AG09319 (cell line): ENCODE measurements at places on chromosomes 12 and 14.

DNA sequence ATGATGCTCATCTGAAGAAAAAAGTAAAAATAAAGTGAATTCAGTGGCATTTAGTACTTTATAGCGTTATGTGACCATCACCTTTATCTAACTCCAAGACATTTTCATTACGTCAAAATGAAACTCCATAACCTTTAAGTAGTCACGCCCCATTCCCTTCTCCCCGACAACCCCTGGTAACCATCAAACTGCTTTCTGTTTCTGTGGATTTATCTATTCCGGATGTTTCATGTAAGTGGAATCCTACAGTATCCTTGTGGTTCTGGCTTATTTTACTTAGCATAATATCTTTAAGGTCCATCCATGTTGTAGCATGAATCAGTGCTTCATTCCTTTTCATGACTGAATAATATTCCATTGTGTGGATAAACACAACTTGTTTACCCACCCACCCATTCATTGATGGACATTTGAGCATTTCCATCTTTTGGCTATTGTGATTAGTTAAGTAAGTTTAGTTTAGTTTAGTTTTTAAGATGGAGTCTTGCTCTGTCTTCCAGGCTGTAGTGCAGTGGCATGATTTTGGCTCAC, 18.5 kb upstream of the MAP1LC3B2 start:
- DNase-seq: no peak

- no peak for DNase-seq
Measured at GRCh38 chr12:116395396-116395795, 117.9 kb upstream of the MED13L start.

GRCh38 chr14:106129274-106129673, 602.9 kb downstream of the TMEM121 start:
- DNase-seq: no peak

GRCh38 chr14:104486222-104486923, 93.2 kb upstream of the C14orf180 start:
- no peak for DNase-seq
